A549 treated with Hydrocortisone at 1 μM for 4 hours (cell line): ENCODE measurements at places on chromosomes 7 and 10. TPM values are rescaled to one million over a fixed set of nuclear protein-coding genes. Genes with fewer than 3 reads are reported as not detected.

RAB11FIP2 gene
- 5.5 to 10.6 TPM (median 8.2 TPM) in 5 replicates for total RNA-seq

PROSER2 gene
- total RNA-seq = 34.2 to 44.3 TPM (median 40.3 TPM) in 5 replicates

TMEM273 gene
- total RNA-seq = not detected in 5 replicates

WBP1L gene
- total RNA-seq = 23.6 to 29.5 TPM (median 26.9 TPM) in 5 replicates

CALN1 gene
- total RNA-seq = not detected in 5 replicates

GATA3 gene
- 4.0 to 5.2 TPM (median 4.9 TPM) in 5 replicates for total RNA-seq

PNLIPRP1 gene
- not detected in 5 replicates for total RNA-seq

CTAGE4 gene
- 0.03 TPM in 1 of 5 replicates, not detected in the others for total RNA-seq

ANKRD2 gene
- 5.6 to 8.9 TPM (median 7.3 TPM) in 5 replicates for total RNA-seq

TMEM178B gene
- total RNA-seq = 1.2 to 2.1 TPM (median 1.5 TPM) in 5 replicates
